Sciatic nerve (tissue), 2 donors: ENCODE measurements at places on chromosomes 3 and 15.

- no peak for DNase-seq
Measured at GRCh38 chr3:7171493-7171892, 310.6 kb downstream of the GRM7 start.

- no peak for DNase-seq
Measured at GRCh38 chr3:111903067-111903511, 44.0 kb downstream of the PHLDB2 start.

DNA sequence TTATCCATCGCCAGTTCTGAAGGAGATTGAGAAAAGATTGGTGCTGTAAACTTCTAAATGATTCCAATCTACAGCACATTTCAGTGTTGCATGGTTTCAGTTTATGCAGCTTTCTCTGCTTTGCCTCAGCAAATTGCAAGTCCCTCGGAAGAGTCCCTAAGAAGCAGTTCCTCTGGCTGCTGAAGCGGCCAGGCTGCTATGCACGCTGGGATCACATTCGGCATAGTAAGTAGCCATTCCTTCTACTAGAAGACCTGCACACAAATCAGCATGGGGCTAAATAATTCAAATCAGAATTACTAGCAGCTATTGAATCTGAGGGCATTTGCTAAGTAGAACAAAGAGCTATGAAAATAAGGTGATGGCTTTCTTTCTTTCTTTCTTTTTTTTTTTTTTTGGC is 769.5 kb downstream of the AGBL1 start:
- DNase-seq: no peak

GRCh38 chr3:151818361-151818760 is 4.4 kb downstream of the AADAC start:
- no peak for DNase-seq

DNA sequence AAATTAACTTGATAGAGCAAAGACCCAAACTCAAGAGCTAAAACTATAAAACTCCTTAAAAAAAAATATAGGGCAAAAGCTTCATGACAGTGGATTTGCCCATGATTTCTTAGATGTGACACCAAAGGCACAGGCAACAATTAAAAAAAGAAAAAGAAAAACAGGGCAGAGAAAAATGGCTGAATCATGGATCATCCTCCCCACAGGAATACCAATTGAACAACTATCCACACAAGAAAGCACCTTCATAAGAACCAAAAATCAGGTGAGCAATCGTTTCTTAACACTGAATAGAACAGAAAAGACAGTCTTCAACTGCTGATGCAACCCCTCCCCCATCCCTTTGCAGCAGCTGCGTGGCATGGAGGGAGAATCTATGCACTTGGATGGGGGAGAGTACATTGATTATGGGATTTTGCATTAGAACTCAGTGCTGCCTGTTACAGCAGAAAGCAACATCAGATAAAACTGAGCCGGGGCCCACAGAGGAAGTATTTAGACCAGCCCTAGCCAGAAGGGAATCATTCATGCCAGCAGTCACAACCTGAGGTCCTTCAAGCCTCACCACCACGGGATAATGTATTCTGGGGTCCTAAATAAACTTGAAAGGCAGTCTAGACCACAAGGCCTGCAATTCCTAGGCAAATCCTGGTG is 15.7 kb downstream of the C3orf33 start:
- no peak for DNase-seq

GRCh38 chr3:70855149-70855548 is 542.7 kb upstream of the MDFIC2 start:
- DNase-seq: no peak

GRCh38 chr3:185924375-185924774 is 13.4 kb downstream of the TRA2B start:
- DNase-seq: no peak

- no peak for DNase-seq
Measured at GRCh38 chr3:77467702-77468625, 428.1 kb downstream of the ROBO2 start.

- DNase-seq: no peak
Measured at GRCh38 chr3:39222939-39223338, 30.5 kb upstream of the XIRP1 start.
